ENCODE measurements at places on chromosomes 4 and X.

DNA sequence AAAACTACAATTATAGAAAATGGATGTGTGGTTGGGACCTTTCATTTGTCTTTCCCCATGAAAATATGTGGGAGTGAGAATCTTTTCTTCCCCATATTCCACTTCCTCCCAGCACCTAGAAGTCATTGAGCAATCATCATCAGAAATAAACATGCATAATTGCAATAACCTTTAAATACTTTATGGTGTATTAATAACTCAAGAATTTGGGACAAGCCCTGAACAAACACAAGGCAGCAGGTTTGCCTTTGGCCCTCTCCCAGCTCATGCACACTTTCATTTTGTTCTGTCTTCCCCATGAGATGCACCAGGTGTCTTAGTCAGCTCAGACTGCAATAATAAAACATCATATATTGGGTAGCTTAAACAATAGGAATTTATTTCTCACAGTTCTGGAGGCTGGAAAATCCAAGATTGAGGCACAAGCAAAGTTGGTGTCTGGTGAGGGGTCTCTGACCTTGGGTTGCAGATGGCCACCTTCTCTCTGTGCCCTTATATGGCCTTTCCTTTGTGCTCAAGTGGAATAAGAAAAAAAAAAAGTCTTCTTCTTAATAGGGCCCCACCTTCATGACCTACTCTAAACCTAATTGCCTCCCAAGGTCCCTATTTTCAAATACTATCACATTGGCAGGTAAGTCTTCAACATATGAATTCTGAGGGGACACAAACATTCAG is 34.7 kb upstream of the TMEM184C start:
- no peak for DNase-seq

GRCh38 chr4:173002830-173003561 is 165.6 kb upstream of the GALNT7 start:
- no peak for DNase-seq

DNA sequence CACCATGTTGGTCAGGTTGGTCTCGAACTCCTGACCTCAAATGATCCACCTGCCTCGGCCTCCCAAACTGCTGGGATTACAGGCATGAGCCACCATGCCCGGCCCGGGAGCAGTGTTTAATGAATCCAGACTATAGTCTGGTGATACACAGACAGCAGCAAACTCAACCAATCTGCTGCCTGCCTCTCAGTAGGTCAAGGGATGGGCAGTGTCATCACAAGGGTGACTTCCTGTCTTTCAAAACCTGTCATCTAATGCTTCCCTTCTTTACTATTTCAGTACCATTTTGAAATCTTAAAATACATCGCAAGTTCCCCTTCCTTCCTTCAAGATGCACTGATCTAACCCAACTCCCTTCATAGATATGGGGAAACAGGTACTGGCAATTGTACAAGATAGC is 8.4 kb downstream of the RPL39 start:
- no peak for DNase-seq

- no peak for DNase-seq
Observed at GRCh38 chrX:155441097-155441496, 17.3 kb downstream of the F8A3 start.

DNA sequence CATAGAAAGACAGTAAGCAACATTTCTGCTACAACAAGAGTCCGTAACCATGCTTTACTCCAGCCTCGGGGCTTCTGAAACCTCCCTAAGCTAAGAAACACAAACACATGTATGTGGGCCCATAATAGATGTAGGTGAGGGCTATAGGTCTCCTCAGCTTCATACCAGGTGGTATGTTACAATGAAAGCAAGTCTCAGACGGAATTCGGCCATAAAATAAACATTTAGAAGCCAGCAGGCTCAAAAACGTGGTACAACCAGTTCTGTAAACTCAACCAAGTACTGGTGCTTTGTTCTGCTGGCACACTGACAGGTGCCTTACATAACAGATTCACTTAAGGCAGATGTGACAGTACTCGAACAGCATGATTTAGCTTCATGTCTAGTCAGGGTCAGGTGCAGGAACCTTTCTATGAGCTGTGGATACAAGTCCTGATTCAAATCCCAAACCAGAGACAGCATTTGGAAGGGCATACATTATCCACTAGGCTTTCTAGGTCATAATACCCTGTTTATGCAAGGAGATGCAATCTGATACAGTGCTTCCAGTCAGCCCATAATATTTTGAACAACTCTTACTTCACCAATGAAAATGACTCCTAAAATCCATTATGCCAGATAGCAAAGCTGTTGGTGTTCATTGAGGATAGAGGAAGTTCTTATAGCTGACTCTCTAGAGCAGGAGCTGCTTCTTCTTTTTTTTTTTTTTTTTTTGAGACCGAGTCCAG is 113.8 kb upstream of the ENPP6 start:
- no peak for DNase-seq

DNA sequence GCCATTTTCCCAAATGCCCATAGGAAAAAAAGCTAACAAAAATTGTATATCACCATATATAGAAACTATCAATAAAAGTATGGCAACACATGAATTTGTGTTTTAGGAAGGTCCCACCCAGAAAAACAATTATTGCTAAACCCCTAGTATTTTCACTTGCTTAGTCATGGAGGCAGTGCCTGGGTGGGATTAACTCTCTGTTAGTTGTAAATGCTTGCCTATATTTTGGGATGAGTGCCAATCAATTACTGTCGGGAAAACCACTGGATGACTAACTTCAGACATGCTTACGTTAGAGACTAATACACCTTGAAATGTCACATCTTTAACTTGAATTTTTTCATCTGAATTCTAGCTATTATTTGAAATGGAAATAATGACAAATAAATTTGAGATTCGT is 33.9 kb downstream of the TMPRSS11A start:
- peak; percentile 31 for DNase-seq

- DNase-seq: no peak
Observed at GRCh38 chr4:123477711-123478209, 81.2 kb downstream of the SPRY1 start.

DNA sequence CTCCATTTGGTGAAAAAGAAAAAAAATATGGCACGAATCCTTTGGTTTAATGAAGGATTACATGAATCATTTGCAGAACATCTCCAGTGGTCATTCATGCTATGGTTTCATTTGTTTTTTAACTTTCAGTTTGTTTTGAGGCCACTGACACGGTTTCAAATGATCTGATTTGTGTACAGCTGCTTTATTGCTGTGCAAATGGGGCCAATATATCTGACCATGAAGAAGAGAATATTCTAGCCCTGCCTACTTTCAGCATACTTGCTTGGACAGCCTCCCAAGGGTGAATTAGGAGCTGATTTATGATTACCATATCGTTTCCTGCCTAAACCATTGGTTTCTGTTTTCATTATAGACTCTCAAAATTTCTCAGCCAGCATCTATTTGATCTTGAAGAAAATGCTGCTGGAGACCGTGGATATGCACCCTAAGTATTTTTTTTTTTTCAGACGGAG is 30.7 kb downstream of the SPARCL1 start:
- peak; percentile 74 for DNase-seq

GRCh38 chr4:13483768-13484121 is 395 bp downstream of the RAB28 start:
- DNase-seq: peak; percentile 86

- peak; percentile 23 for DNase-seq
Observed at GRCh38 chr4:176539785-176540175, 220.0 kb downstream of the SPCS3 start.

DNA sequence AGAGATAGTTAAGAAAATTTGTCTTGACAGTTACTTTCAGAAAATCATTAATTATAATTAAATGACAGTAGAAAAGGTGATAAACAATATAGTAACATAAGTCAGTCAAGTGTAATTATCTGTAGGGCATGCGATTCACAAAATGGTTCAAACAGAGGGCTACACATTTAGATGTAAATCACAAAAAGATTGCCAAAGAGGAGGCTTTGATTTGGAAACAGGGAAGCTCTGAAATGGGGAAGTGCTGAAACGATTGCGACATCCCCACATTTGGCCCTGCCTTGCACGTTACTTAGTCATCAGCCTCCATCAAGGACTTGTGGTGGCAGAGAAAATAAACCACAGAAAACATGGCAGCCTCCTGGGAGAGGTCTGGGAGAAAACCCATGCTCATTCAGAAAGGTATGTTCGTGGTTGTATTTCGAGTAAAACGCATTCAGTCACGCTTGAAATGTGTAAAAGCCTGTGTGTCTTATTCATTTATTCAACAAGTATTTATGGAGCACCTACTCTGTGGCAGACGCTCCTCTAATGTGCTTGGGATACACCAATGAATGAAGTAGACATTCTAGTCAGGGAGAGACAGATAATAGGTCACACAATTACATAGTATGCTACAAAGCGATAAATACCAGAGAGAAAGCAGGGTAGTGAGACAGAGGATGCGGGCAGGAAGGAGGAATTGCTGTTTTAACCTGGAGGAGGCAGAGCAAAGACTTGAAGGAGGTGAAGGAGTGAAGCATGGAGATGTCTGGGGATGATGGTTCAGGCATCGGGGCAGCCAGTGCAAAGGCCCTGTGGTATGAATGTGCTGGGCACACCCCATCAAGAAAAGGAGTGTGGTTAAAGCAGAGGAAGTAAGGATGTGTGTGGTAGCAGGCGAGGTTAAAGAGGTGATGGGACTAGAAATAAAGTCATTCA is 7.8 kb downstream of the RBM47 start:
- DNase-seq: peak; percentile 99

- no peak for DNase-seq
Observed at GRCh38 chr4:6290769-6291547, 21.3 kb downstream of the WFS1 start.

- DNase-seq: peak; percentile 36
Observed at GRCh38 chr4:137707626-137708025, 175.3 kb upstream of the PCDH18 start.

DNA sequence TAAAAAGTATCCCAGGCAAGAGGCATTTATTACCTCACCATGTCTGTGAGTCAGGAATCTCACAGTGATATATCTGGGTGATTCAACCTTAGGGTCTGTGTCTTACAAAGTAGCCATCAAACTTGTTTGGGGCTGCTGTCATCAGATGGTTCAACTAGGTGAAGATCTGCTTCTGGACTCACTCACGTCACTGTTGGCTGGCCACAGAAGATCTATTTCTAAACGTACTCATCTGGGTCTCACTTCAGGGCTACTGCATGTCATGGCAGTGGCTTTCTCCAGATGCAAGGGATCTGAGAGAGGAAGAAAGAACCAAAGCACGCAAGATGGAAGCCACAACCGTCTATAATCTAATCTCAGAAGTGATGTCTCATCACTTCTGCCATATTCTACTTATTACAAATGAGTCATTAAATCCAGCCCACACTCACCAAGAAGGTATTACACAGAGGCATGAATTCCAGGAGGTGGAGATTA is 267.8 kb upstream of the ANKRD50 start:
- DNase-seq: no peak

- no peak for DNase-seq
Observed at GRCh38 chrX:109374262-109374960, 107.5 kb downstream of the GUCY2F start.

DNA sequence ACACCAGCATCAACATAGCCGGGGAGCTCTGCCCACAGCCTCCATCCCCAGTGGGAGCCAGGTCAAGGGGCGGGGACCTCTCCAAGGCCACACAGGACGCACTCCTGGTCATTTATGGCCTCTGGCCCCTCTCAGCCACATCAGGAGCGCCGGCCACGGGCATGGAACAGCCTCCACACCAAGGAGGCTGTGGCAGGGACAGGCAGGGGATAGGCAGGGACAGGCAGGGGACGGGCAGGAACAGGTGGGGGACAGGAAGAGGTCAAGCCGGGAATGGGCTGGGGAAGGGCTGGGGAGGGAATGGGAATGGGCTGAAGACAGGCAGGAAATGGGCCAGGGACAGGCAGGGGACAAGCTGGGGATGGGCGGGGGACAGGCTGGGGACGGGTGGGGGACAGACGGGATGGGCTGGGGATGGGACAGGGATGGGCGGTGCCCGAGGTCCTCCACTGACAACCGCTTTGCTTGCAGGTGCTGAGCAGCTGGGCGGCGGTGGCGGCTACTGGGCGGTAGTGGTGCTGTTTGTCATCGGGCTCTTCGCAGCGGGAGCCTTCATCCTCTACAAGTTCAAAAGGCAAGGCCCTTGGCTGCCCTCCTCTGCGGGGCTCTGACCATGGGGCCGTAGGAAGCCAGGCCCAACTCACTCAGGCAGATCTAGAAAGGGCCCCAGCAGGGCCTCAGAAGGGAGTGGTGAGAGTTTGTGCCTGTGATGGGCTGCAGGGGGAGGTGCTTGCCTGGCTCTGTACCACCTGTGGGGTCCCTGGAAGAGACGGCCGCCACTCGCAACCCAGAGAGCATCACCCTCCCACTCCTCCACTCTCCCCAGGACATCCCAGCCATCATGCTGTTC is 205.6 kb downstream of the AFAP1 start:
- no peak for DNase-seq

DNA sequence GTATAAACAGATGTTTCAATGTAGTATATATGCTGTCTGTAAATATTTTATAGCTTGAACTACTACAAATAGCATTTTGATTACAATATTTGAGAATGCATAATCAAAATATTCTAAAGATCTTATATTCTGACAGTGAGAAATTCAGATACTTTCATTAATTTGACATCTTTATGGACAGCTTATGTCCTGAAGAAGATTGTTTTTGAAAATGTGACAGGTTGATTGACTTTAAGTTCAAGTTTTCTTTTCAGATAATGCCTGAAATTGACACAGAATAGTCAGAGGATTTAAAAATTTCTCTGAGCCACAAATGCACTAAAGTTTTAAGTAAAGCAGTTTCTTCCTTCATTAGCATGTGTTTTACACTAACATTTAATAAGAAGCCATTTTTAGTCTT is 799.8 kb downstream of the CCSER1 start:
- DNase-seq: no peak

GRCh38 chr4:140028676-140029517 is 125.1 kb downstream of the MAML3 start:
- no peak for DNase-seq

DNA sequence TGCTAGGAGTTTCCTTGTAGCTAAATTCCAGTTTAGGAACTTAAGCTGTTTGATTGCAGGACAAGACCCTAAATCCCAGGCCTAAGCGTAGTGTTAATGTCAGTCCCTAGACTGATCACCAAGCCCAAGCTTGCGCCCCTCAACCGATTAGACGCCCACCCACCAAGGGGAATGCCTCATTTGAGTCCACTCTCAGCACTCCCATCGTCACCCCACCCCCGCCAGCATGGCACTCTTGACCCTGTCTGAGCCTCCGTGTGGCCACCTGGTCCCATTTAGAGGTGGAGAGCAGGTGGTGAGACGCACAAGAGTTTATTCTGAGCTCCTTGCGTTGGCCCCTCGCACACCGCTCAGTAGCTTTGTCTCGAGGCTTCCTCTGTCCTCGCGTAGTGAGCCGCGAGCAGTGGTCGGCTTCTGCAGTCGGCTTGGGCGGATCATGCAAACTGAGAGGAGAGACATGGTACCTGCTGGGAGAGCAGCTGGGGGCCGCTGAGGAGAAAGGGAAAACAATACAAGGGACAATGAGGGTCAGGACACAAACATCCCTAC is 48.5 kb upstream of the ZNF157 start:
- DNase-seq: no peak

GRCh38 chr4:167079762-167080161 is 154.5 kb downstream of the SPOCK3 start:
- no peak for DNase-seq

DNA sequence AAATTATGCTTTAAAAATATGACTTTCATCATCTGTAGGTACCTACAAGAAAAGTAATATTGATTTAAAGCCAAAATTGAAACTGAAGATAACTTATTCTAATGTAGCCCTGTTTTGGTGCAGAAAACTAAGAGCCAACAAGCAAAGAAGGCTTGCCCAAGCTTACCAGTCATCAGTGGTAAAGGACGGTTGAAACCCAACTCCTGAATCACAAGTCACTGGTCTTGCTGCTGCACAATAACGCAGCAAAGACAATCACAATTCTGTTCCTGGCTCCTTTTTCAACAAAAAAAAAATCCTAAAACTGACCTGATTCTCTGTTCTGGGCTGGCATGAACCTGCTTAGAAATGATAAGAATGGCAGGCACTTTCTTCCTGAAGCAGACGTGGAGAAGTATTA is 34.5 kb downstream of the WDFY3 start:
- DNase-seq: no peak

Data from adipocyte (in vitro differentiated cells).